ENCODE measurements at places on chromosomes 5 and 9.

DNA sequence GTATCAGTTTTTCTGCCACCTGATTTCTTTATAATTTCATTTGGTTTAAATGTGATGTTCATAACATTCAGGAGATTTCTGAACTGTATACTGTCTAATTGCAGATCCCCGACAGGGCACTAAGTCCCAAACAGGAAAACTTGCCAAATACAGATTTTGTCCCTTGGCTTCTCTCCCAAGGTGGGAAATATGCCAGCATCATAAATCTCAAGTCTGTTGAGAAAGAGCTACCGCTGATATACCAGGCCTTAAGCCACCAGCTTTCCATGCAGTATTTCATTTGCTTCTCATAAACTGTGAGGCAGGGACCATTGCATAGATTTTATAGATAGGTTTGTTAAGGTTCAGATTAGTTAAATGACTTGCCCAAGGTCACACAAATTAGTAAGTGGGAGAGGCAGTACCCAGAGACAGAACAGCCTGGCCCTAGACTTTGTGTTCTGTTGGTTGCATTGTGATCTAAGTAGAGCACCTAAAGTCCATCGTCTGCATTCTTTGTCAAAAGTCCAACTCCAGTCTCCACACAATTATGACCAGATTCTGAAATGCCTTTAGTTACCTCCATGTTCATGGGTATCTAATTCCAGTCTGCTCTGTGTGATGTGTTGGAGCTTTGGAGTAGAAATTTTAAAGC lies 16.2 kb downstream of the GPR21 start:
- ATAC-seq: peak; percentile 60

GRCh38 chr5:3862906-3863305 lies 267.3 kb downstream of the IRX1 start:
- ATAC-seq: no peak

DNA sequence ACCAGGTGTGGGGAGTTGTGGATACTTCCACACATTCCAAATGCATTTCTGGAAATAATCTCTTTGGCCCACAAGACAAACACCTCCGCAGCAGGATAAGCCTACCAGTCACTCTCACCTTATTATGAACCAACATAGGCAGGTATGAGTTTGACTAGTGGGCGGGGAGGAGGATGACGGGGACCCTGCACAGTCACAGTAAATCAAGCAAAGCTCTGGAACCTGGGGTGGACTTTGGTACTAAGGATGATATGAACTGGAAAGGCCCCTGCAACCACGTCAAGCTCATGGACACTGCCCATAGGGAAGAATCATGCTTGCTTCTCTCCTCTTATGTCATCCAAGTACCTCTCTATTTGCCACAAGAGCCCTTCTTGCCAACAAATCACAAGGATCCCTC lies 259.4 kb downstream of the HSPA4 start:
- ATAC-seq: no peak

DNA sequence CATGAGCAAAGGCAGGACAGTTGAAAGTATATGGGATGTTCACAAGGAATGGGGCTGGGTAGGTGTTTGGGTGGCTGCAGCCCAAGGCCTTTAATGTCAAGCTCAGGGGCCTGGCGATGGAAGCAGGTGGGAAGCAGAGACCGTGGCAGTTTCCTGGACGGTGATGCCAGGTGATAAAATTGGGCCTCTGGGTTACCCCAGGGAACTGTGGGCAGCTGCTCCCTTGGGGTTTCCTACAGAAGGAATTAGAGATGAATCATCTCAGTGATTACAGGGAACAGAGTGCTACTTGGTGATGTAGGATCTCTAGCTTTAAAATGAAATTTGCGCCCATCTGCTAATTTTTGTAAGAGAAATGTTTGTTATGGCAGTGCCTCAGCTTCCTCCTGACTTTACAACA lies 39.2 kb downstream of the TSTD2 start:
- no peak for ATAC-seq

DNA sequence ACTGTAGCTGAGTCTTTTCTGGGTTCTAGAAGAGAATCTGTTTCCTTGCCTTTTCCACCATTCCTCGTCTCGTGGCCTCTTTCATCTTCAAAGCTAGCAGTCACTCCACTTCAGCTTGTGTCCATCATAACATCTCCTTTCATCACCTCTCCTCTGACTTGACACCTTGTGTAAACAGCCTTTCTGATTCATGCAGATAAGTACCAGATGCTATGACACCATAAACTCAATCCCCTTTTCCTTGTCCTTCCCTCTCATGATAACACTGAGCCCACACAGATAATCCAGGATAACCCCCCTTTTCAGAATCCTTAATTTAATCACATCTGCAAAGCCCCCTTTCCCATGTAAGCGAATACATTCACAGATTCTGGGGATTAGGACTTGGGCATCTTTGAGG lies 95.5 kb downstream of the SNX24 start:
- no peak for ATAC-seq

DNA sequence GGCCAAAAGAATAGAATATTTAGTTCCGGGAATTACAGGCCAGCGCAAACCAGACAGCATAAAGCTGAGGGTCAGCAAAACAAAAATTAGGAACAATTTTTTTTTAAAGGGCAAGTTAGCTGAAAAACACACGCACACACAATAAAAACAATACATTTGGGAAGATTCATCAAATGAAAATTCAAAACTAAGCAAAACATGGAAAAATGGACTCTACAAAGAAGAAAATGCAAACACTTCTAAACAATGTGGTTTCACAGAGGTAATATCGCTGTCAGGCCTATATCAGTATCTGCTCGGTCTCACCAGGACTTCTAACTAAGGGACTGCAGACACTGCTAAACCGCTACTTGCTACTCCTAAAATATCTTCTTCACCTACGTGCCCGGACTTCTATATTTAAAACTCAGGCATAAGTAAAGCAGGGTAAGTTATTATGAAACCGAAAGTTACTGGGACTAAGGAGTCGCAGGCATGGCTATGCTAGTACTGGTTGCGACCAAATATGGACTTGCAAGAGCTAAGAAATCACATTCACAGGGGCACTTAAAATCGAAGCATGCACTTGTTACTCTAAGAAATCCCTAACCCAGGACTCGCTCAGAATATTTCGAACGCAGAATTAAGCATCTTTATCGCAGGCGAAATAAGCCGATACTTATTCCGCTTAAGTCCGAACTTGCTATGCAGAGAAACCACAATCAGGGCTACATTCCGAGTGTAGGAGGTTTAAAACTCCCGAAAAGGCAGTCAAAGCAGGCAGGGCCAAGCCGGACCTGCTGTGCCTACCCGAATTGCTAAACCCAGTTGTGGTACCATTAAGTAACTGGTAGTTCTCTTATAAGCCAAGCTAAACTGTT lies 2.3 kb downstream of the ANXA2R start:
- no peak for ATAC-seq

- no peak for ATAC-seq
These were observed 144.5 kb downstream of the AOPEP start for GRCh38 chr9:94870793-94871558.

- ATAC-seq: no peak
These were observed 36.9 kb downstream of the SGCD start for GRCh38 chr5:156363861-156364260.

- no peak for ATAC-seq
These were observed 180.8 kb downstream of the DNAH5 start for GRCh38 chr5:13763719-13764118.

GRCh38 chr9:136343121-136343883 lies 16.0 kb downstream of the GPSM1 start:
- ATAC-seq: no peak

- ATAC-seq: no peak
These were observed 256.2 kb downstream of the ACTL7B start for GRCh38 chr9:108599571-108599970.

DNA sequence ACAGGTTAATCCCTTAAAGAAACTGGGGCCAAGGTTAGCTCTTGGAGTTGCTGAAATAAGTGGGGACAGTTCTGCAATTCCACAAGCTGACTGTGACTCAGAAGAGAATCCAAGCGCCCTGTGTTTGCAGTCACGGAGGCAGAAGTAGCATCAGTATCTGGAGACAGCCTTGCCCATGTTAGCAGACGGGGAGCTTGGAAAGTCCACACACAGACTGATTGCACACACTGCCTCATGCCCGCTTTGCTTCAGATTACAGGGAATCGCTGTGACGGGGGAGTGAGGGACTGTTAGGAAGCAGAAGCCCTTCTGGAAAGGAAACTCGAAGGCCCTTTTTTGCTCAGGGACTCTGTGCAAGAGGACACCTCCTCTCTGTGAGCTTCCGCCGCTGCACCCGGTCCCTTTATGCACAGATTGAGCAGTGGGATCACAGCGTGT lies 30.9 kb upstream of the PPP1R26 start:
- no peak for ATAC-seq

DNA sequence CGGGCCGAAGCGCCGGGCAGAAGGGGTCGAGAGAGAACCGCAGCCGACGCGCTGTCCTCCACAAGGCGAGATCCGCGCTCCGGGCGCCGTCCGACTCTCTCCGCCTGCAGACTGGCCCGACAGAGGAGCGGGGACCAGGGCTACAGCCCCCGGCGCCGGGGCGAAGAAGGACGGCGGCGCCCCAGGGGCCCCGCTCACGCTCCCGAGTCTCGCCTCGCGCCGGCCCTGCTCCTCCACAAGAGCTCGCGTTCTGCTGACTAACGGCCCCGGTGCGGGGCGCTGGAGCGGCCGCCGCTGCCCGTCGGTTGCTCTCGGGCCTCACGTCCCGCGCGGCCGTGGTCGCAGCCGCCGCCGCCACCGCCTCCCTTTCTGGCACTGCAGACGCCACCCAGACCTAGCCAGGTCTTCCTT lies 338 bp downstream of the ABHD17B start:
- peak; percentile 31 for ATAC-seq

DNA sequence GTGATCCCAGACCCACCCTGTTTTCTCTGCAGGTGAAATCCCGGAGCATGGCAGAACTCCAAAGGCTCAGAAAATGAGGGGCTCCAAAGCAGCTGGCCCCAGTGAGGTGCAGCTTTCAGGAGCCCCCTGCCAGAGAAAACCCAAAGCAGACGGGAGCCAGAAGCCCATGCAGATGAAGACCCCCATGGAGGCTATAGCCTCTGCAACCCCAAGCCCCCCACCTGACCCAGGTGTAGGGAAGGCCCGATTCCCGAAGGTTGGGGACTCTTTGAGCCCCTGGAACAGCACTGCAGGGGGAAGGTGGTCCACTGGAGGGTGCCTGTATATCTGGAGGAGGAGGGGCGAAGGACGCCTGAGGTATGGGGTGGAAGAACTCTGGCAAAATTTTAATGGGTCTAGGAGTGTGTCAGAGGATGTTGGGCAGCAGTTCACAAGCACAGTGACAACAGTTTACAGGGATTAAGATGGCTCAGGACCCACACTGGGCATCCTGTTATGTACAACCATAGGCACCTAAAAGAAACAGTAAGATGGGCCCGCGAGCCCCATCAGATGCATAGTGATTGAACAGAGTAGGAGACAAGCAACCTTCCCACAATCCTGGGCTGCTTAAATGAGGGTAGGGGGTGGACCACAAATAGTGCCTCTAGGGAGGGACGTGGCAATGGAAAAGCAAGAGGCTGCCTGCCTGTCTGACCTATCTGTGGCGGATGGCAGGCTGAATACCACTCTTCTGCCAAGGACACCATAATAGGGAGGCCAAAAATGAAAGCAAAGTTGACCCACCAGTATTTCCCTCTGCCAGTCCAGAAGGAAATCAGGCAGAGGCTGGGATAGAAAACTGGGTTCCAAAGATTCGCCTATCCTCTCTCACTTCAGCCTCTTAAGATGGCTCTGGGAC lies 16.4 kb upstream of the ANXA6 start:
- peak; percentile 8 for ATAC-seq

DNA sequence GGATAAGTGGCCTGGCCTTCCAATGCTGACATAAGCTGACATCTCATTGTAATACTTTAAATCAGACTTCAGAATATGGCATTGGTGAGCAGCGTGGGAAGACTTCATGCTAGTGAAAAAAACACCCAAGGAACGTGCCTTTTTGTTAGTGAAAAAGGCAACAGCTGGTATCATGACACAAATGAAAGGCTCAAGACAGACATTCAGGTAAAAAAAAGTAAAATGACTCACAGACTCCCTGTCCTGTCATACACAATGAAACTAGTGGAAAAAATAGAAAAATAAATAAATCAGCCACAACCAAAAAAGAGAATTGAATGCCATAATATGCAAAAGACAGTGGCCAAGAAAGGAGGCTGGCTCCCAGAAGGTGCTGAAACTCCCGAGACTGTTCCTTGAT lies 24.4 kb upstream of the PPP1R2B start:
- ATAC-seq: no peak

- ATAC-seq: no peak
These were observed 24.0 kb upstream of the CARTPT start for GRCh38 chr5:71695071-71695470.

GRCh38 chr5:76854644-76855043 lies 4.8 kb downstream of the S100Z start:
- no peak for ATAC-seq

DNA sequence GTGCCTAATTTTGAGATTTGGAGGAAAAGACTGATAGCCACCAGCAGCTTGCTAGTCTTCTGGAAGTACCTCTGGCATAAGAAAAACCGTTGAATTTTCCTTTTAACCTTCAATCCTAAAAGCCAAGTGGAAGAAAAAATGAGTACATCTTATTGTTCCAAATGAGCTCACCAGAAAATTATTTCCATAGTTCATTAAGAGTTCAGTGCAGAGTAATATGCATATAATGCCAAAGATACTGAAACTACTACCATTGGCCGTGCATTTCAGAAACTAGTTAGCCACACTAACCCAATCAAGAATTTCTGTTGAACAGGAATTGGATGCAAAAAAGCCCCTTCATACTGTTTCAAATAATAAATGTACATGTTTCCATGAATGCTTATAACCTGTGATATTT lies 607.9 kb downstream of the KCTD16 start:
- ATAC-seq: no peak

- ATAC-seq: no peak
These were observed 292.8 kb downstream of the SLF1 start for GRCh38 chr5:94911276-94911675.

GRCh38 chr9:3992222-3992621 lies 307.6 kb downstream of the GLIS3 start:
- ATAC-seq: no peak

Measured in gastroesophageal sphincter (tissue), 4 donors.